Panc1 (cell line): ENCODE measurements at places on chromosomes 7 and 10. TPM values are rescaled to one million over a fixed set of nuclear protein-coding genes. Genes with fewer than 3 reads are reported as not detected.

ANKRD61 gene
- 0.18 TPM for total RNA-seq

CTAGE4 gene
- total RNA-seq, result 5.9 TPM

SSMEM1 gene
- total RNA-seq, result not detected

SLC26A5 gene
- total RNA-seq, result not detected

DNA sequence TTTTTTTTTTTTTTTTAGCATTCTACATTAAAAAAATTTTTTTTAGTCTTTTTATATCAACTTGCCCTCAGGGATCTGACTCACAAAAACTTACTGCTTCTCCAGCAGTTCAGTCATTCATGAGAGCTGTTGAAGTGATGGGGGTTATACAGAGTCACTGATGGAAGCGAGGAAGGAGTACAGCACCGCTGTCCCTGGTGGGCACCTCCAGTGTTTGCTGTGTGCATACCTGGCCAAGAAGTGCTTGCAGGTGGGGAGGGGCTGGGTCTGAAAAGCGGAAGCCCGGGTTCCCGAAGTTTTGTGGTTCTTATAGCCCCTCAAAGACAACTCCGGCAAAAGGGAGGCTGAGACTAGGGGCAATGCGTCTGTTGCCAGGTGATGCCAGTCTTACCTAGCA is 46.2 kb downstream of the MINDY4 start:
- no peak for DNase-seq

DNA sequence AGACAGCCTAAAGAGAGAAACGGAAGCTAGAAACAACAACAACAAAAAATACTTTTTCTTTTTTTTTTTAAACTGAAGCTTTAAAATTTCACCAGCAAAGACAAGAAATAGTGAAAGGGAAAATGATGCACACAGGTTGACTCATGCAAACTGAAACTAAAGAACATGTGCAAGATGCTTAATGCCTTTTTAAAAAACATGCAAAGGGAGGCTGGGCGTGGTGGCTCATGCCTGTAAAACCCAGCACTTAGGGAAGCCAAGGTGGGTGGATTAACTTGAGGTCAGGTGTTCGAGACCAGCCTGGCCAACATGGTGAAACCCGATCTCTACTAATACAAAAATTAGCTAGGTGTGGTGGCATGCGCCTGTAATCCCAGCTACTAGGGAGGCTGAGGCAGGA is 15.1 kb upstream of the CUBN start:
- DNase-seq, result no peak

GRCh38 chr7:44883961-44884620 is 1.2 kb downstream of the PURB start:
- DNase-seq, result no peak

- no peak for DNase-seq
Observed at GRCh38 chr7:3217166-3217565, 83.9 kb upstream of the SDK1 start.

DNA sequence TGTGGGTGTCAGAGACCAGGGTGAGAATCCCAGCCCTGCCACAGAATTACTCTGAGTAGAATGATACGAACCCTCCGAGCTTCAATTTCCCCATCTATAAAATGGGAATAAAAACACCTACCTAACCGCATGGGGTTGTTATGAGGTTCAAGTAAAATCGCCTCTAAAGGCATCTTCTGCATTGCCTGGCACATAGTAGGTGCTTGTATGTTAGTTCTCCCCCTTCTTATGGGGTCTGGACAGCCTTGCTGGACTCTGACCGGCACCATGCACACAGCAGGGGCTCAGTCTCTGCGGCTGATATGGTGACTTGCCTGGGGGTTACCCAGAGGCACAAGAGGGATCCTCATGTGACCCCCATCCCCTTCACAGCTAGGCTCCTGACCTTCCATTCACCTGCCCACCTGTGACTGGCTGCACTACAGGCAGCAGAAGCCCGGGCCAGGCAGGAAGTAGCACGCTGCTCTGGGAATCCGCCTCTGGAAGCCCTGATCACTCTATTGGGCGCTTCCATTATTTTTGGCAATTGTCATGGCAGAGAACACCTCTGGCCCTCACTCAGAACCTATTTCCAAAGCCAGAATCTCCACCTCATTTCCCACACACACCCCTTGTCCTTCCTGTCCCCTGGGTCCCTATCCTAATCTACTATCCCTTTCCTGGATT is 6.0 kb downstream of the SH3PXD2A start:
- DNase-seq, result no peak

- no peak for DNase-seq
Observed at GRCh38 chr7:25832456-25832855, 319.5 kb upstream of the NFE2L3 start.

GRCh38 chr10:7767209-7767608 is 20.6 kb downstream of the KIN start:
- no peak for DNase-seq

GRCh38 chr10:14653271-14654161 is 121.2 kb downstream of the FAM107B start:
- DNase-seq, result no peak

GRCh38 chr7:52026140-52026539 is 709.5 kb upstream of the COBL start:
- DNase-seq, result no peak
